ENCODE measurements at places on chromosomes 7 and 10. TPM values are rescaled to one million over a fixed set of nuclear protein-coding genes. Genes with fewer than 3 reads are reported as not detected.

DNA sequence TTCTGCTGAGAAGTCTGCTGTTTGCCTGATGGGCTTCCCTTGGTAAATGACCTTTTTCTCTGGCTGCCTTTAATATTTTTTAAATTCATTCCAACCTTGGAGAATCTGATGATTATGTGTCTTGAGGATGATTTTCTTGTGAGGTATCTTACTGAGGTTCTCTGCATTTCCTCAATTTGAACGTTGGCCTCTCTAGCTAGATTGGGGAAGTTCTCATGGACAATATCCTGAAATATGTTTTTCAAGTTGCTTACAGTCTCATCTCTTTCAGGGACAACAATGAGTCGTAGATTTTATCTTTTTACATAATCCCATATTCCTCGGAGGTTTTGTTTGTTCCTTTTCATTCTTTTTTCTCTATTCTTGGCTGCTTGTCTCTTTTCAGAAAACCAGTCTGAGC lies 208.4 kb downstream of the KIF20B start:
- DNase-seq: no peak
- no peak overlapping the region for H3K4me3 ChIP-seq
- H3K4me1 ChIP-seq: no peaks in the 10 kb centered on the region
- no peak overlapping the region for H3K27ac ChIP-seq
- no peaks in the 10 kb centered on the region for H3K27me3 ChIP-seq

- no peak for DNase-seq
- H3K36me3 ChIP-seq: no peaks in the 10 kb centered on the region
- no peaks in the 10 kb centered on the region for H3K27me3 ChIP-seq
These were observed 69.8 kb upstream of the DNAJB12 start for GRCh38 chr10:72424561-72424960.

- no peak overlapping the region for H3K4me3 ChIP-seq
- no peaks in the 10 kb centered on the region for H3K4me1 ChIP-seq
- DNase-seq: no peak
- no peaks in the 10 kb centered on the region for H3K27me3 ChIP-seq
- no peaks in the 10 kb centered on the region for H3K36me3 ChIP-seq
These were observed 886.8 kb downstream of the LRMDA start for GRCh38 chr10:76318211-76318610.

The UBE3C gene
- polyA plus RNA-seq: 19.4 TPM

The GJD4 gene
- not detected for polyA plus RNA-seq

The CUZD1 gene
- 0.52 TPM for polyA plus RNA-seq

The PSD gene
- 21.5 TPM for polyA plus RNA-seq

Measured in hepatocyte (in vitro differentiated cells).